Lower leg skin (tissue), 4 donors: ENCODE measurements at places on chromosomes 12 and 14.

DNA sequence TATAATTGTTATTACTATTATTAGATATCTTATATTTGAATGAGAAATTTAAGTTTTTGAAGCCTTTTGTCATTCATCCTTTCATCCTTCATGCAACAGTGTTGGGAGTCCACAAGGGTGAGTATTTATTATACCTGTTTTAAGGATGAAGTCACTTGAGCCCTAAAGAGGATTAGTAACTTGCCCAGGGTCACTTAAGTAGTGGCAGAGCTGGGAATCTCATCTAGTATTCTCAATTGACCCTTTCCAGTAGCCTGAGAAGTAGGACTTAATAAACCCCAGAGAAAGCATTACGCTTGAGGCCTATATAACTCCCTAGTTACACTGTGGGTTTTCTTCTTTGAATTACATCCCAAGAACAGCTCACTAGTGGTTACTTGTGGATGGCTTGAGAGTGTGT is 119.8 kb downstream of the SRGAP1 start:
- no peak for DNase-seq

GRCh38 chr14:64726585-64726890 is 22.3 kb downstream of the PLEKHG3 start:
- peak; percentile 84 for DNase-seq

GRCh38 chr14:66606826-66607225 is 98.9 kb downstream of the GPHN start:
- DNase-seq = no peak

DNA sequence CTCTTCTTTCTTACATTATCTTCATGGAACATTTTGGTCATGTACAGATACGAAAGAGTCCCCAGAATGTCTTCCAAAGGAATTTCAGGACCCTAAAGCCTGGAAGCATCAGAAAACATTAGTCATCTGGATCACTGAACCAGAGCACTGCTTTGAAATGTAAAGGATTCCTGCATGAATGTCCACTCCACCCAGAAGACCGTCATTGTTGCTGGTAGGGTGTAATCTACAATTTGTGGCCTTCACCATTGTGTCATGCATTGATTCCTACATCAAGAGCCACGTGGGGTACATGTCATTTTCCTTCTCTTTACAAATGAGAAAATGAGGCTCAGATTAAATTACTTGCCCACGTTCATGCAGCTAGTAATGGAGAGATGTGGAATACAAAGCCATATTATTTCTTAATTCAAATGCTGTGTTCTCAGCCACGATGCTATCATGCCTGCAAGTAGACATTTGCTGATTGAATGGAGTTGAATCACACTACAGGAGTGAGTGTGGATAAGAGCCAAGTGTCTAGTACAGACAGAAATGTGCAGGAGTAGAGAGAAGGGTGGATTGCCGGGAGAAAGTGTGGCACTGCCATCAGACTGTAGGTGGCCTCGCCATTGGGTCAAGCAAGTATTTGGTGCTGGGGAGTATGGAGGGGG is 231.2 kb downstream of the C12orf75 start:
- DNase-seq = no peak

DNA sequence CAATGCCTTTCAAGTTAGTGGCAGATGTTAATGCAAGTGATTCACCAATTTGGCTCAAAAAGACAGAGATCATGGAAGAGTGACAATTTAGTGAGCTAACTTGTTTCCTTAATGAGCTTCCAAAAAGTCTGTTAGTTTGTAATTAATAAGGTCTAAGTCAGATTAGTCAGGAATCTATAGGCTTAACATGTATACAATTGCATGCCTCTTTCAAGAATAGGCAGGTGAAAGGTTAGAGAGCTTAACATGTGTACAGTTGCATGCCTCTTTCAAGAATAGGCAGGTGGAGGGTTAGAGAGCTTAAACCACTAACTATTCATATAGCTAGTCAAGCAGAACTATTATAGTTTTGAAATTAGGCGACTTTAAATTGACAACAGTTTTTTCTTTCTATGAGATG is 663.8 kb downstream of the C12orf50 start:
- DNase-seq = no peak

DNA sequence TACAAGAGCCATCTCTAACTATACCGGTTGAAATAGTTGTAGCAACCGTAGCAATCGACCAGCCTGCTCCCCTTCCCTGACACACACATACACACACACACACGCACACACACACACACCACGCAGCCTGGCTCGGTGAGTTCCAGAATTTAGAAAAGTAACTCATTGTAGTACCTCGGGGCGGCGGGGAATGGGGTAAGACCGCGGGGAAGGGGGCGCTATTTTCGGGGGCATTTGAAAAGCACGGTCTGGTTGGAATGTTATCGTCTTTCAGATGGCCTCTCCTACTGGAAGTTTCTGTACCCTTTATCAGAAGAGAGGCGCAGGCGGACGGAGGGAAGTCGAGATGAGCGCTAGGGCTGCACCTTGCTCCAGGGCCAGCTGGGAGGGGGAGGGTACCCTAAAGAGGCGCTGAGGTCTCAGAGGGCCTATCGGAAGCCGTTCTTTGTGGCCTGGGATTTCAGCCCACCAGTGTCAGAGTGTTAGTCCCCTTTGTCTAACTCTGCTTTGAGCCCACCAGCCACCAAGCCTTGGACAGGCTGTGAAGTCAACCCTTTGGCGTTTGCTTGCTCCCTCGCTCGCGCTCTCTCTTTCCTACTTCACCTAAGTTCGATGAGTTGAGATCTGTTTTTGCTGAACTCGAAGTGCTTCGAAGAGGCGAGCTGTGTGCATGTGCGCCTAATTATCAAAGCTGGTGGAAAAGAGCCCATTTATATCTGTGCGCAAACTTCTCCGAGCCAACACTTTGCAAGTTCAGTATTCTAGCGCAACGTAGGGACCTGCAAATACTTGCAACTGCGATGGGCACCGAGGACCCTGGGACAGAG is 837 bp downstream of the COL2A1 start:
- DNase-seq = peak; percentile 83

DNA sequence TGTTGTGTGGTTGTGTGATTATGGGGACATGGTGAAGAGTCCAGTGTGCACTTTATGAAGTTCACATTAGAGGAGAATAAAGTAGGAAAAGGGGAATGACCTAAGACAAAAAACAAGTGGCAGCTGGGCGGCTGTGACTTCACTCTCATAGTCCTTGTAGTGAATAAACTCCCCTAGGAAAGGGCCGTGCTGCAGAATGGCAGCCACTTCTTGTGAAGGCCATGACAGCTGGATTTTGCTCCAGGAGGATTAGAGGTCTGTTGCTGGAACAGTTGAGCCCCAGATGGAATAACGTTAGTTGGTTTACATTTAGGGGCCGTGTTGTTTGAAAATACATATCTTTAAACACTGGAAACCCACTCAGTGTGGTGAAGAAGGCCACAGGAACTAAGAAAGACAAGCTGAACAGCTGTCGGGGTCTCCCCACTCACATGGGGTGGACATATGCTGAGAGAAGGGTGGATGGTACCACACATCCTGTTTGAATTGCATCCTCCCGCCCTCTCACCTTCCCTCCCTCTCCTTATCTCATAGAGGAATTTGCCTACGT is 276.9 kb downstream of the CACNA1C start:
- no peak for DNase-seq

DNA sequence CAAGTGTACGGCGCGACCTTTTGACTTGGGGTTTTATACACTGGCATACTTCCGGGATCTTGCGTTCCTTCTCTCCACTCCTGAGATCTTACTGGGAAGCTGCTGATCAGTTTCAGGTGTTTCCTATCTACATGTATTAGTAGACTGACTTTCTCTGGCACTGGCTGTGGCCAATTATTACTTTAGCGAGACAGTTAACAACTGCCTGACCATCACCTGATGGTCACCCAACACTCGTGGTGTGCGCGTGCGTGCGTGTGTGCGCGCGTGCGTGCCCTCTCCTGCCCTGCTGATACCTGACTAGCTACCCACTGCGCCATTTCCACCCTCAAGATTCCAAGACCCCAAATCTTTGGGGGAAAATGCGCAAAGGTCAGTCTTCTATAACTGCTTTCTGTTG is 249.9 kb downstream of the AEBP2 start:
- DNase-seq = no peak

- DNase-seq = no peak
Observed at GRCh38 chr14:90140298-90140955, 78.6 kb downstream of the KCNK13 start.

- DNase-seq = no peak
Observed at GRCh38 chr12:58961166-58961565, 40.9 kb upstream of the LRIG3 start.

GRCh38 chr12:12562016-12562483 is 613 bp downstream of the DUSP16 start:
- peak; percentile 21 for DNase-seq

GRCh38 chr14:62921466-62921865 is 123.8 kb downstream of the KCNH5 start:
- DNase-seq = no peak

DNA sequence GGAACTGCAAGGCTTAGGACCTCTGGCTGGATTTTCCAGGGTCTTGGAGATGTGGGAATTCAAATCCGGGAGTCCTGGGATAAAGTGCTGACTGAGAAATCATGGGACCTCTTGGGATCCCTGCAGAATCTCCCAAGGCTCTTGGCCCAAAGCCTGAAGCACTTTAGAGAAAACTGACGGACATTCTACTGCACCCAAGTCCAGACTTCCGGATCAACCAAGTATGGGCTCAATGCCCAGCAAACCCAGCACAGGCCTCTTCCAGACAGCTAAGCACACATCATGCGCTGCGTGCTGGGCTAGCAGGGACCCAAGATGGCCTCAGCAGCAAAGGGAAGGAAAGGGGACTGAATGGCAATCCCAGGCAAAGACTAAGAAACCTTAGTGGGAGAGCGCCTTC is 85.0 kb downstream of the ACTN1 start:
- no peak for DNase-seq
